ENCODE measurements at places on chromosomes 2 and 18.

DNA sequence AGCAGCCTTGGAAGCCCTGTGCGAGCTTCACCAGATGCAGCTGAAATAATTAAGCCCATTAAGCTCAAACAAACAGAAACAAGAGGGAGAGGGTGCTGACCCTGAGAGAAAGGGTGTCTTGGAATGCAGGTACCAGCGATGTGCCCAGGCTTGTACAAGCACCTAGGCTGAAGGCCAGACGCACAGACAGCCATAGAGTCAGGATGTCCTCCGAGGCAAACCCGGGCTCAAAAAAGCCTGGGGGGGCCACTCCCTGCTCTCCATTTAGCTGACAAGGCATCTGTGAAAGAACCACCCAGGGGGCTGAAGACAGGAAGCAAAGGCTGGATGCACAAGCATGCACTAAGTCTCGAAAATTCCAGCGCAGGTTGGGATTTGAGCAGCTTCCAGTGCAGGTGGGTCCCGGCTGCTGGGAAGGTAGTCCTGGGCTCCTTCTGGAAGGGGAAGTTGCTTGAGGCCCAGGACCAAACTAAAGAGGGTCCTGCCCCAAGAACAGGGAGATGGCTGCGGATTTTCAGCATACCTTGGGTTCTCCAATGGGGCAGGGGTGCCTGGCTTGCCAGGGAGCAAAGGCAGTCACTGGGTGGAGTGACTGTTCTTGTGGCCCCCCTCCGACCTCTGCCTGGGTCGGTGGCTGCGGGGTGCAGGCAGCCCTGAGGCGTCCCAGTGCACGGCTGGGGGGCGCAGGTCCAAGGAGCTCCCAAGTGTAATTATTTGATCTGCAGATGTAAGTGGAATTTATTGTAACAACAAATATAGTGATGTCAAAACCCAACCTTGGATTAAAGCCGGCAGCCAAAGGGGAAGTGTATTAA lies 5.9 kb downstream of the GBX2 start:
- DNase-seq: no peak

- no peak for DNase-seq
Measured at GRCh38 chr18:3216987-3217386, 2.8 kb downstream of the MYOM1 start.

DNA sequence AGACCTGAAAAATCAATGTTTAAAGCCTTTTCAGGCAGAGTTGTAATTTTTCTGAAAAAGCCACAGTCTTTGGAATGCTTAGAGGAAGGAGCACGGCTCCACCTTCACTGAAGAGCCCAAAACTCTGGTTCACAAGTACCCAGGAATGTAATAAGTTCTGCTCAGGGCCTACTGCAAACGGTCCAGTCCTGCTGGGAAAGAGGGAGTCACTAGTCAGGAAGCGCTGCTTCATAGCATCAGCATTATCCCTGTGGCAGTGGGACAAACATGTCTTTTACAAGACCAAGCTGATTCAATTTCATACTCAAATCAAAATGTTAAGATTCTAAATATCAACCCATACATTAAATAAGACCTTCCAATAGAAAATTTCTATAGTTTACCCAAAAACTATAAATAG lies 152.9 kb upstream of the PGAP1 start:
- DNase-seq: no peak

GRCh38 chr18:11882636-11883035 lies 25.5 kb downstream of the MPPE1 start:
- no peak for DNase-seq

DNA sequence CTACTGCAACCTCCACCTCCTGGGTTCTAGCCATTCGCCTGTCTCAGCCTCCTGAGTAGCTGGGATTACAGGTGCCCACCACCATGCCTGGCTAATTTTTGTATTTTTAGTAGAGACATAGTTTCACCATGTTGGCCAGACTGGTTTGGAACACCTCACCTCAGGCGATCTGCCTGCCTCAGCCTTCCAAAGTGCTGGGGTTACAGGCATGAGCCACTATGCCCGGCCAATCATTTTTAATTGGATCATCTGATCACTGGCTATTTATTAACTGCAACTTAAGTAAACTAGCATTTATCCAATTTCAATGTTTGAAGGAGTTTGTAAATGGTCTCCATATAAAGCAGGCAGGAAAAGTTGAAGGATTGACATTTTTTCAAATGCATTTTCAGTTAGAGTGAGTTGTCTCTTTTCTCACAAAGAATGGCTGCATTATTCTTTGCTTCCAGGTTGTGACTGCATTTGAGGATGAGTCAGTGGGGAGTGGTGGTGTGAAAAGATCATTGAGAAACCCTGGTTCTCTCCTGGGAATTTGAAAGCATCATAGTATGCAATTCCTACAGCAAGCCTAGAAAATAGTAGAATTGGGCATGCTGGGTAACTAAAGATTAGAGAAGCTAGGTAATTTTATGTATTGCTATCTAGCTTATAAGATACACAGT lies 431.1 kb upstream of the ZEB2 start:
- DNase-seq: no peak

DNA sequence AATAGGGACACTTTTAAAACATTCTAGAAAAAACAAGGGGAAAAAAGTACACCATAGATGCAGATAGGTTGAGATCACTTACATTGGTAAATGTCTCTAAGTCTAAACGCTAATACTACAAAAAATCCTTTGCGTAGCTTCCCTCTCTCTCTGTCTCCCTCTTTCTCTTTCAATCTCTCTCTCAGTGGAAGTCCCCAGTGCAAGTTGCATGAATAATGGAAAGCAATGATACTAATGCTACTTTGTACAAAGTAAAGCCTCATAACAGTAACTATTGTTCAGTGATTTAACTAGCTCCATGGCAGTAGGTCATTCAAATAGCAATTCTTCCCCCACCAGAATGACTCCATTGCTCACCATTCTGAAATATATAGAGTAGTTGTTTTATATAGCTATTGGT lies 12.8 kb downstream of the MEIS1 start:
- DNase-seq: no peak
